Activated CD4-positive, alpha-beta T cell treated with anti-CD3 and anti-CD28 coated beads for 36 hours (primary cell): ENCODE measurements at places on chromosomes 11 and 22. TPM values are rescaled to one million over a fixed set of nuclear protein-coding genes. Genes with fewer than 3 reads are reported as not detected.

Gene FHIP1B
- total RNA-seq, result 17.1 TPM

- no peak for DNase-seq
These were observed 488.1 kb downstream of the NTM start for GRCh38 chr11:131858505-131858904.

DNA sequence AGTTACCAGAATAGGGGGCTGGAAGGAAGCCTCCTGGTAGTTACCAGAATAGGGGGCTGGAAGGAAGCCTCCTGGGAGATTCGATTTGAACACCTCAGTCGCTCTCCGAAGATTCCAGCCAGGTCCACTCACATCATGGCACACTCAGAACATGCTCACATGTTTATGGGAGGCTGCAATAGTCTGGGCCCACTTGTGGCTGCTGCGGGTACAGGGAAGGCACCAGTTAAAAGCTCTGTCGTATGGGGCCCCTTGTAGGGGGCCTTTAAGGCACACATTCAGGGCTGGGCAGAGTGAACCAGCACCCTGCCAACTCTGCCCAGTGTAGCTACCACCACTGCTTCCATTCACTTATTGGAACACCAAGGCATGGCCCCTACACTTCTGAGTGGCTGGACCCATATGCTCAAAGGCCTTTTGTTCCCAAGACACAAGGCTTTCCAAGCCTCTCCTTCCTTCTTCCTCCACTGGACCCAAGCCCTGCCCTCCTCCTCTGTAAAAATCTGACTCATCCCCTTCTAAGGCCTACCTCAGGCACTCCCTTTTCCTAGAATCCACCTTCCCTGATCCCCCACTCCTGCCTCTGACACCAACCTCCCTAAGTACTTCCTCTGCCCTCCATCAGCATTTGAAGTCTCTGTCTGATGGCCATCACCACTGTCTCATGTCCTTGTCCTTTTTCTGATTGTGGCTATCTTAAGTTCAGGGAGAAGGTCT, 28.0 kb downstream of the USP35 start:
- no peak for DNase-seq

DNA sequence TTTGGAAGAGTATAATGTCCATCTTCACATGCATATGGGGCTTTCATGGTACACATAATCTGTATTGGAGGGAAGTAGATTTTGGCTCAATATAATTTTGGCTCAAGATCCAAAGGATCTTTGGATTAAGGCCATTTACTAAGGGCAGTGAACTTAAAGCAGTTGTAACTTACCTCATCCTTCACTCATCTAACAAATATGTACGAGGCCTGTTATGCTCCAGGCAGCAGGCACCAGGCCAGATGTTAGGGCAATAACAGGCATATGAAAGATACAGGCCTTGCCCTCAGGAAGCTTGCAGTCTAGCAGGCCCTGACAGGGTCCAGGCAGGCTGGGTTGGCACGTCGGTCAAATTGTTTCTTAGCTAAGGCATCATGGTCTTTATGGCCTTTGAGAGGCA, 44.6 kb downstream of the LIF start:
- DNase-seq, result no peak

Gene ANKK1
- total RNA-seq, result 0.14 TPM

Gene LUZP2
- not detected for total RNA-seq

Gene OSM
- total RNA-seq, result 17.6 TPM

Gene MALAT1
- 7,016 TPM for total RNA-seq

GRCh38 chr11:10117709-10118351, 176.2 kb downstream of the SBF2 start:
- no peak for DNase-seq

DNA sequence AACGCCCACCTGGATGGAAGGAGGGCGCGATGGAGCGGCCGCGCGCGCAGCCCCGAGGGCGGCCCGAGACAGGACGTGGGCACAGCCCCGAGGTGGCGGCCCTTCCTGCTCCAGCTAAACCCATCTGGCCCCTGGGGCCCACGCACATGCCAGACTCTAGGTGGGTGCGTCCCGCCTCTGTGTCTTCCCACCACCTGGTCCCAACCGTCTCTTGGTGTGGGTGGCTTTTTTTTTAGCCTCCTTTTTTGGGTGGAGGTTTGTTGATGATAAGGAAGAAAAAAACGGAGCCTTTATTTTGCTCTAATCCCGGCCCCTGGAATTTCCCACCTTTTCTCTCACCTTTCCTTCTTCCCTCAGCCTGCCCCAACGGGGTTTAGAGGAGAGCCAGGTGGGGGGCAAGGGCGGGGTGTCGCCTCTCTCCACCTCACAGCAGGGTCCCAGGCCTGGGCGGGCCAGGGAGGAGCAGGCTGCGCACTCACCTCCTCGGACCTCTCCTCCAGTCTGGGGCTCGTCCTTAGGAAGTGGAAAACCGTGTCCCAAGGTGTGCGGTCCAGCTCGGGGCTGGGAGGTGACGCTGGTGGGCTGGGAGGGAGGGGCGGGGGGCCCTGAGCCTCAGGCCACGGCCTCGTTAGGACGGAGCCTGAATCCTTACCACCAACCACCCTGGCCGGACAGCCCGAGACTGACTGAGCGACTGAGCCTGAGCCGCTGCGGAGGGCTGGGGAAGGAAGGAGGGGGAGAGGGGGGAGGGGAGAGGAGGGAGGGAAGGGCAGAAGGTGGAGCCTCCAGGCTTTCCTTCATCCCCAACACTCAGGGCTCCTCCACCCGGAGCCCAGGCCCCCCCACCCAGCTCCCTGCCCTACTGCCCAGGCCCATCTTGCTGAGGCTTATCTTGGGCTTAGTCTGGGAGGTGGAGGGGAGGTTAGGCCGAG, at the start of gene SOX10:
Gene SOX10, minus strand, starts transcription at position 696 of the 932 bp plus-strand sequence. CDS start 771 bp downstream, outside the sequence.
- no peak for DNase-seq

Gene FZD4
- total RNA-seq, result 0.21 TPM

Gene SMIM38
- total RNA-seq, result 0.94 TPM

Gene CHST1
- 0.11 TPM for total RNA-seq

DNA sequence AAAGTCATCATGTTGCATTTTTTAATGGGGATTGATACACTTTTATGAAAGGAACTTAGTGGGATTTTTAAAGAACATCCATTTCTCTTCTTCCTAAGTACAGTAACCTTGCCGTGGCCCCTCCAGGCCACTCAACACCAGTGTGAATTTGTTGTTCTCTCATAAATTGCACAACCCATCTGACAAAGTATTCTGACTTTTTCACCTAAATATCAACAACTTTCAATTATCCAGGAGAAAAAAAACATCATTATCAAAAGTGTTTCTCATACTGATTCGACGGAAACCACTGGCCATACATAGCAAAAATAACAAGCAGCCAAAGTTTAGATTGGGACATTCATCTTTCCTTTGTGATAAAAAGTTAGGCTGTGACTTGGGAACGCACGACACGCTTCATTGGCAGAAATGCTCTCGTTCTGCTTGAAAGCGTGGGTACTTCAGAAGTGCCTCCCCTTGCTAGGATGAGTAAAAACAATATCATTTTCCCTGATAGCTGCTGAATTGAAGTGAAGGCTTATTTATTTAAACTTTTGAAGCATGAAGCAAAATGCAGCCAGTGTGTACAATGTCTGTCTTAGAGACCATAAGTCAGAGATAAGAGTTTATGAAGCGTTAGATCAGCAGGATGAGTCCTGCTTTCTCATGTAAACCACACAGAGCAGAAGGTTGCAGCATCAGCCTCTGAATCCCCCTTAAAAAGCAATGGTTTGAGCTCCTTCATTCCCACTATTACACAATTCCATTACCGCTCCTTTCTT, 20.6 kb upstream of the EIF3M start:
- DNase-seq, result no peak

GRCh38 chr11:4092026-4092425, 2.6 kb upstream of the RRM1 start:
- peak; percentile 34 for DNase-seq

Gene GGTLC3
- total RNA-seq, result not detected

- no peak for DNase-seq
These were observed 23.8 kb downstream of the FADS2 start for GRCh38 chr11:61851900-61852295.

Gene PATE2
- total RNA-seq, result 0.16 TPM

DNA sequence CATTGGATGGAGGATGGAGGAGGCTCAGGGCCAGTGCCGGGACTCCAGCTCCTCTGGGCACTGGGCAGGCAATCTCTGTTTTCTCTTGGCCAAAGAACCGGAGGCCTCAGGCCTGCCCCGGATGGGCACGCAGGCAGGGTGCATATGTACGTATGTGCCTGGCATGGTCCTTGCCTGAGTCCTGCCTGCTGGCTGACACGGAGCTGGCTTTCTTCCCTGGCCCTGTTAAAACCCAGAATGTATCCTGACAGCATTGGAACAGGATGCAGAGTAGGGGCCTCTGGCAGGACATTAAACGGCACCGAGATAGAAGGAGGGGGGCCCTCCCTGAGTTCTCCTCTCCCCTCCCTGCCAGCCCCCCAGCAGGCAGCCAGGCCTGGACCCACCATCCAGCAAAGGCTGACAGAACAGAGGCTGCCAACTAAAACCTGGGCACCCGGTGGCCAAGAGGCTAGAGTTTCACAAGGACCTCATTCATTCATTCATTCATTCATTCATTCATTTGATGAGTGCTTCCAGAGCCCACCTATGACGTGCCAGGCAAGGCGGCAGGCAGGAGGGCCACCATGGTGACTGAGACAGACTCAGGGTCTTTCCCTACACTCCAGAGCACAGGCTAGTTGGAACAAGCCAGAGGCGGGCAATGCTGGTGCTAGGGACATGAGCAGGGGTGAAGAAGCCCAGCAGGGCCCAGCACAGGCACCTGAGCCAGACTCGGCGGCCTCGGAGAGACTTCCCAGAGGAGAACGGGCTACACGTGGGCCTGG, 28.8 kb downstream of the FLRT1 start:
- DNase-seq, result no peak

DNA sequence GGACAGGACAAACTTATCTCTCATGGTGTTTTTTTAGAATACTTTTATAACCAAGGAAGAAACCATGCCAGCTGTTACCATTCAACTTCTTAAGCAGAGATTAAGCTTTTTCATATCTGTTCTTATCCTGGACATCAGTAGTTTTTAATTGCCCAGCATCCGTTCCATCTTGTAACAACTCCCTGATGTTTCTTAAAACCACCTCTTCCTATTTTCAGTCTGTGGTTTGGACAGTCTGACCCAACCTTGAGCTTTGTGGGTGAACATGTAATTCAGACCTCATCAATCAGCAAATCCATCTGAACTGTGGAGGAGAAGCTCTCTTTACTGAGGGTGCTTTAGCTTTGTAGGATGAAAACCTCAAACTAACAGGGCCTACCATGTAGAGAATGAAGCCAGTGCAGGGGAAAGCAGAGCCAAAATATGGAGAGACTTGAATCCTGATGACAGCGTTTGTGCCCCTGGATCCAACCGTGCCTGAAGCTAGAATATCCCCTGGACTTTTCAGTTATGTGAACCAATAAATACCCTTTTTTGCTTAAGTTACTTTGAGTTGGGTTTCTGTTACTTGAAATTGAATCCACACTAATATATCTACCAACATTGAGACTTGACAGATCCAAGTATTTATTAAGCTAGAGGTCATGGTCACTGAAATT, 9.4 kb downstream of the TUG1 start:
- DNase-seq, result no peak

Gene OR51E2
- not detected for total RNA-seq

GRCh38 chr11:108916935-108917334, 252.1 kb downstream of the DDX10 start:
- DNase-seq, result no peak

Gene MRGPRF
- total RNA-seq, result not detected

Gene GGTLC2
- total RNA-seq, result not detected

DNA sequence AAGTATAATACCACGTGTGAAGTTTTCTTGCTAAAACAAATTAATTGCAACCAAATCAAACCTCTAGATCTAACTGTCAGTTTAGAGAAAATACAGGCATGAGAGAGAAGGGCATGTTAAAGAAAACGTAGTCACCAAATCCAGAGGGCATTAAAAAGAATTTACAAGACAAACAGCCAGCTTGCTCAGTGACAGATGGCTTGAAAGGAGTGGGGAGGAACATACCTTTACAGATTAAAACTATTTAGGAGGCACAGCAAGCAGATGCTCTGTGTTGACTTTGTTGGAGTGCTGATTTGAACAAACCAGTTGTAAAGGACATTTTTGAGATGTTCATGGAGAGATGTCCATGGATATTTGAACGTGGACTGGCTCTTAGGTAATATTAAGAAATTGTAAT, 96.9 kb downstream of the ATXN10 start:
- DNase-seq, result no peak

DNA sequence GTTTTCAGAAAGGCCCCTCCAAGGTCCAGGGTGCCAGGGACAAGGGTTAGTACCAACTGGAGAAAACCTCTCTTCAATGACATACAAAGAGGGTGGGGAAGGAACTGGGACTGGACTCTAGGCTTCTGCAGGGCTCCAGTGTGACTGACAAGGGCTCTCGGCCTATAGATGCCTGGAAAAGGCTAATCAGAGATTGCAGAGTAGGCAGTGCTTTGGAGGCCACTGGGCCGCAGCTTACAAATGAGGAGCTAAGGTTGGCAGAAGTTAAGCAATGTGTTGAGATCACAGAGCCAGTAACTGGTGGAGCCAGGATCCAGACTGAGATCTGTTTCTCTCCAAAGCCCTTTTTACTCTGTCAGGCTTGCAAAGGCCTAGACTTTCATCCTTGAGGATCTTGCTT, 7.4 kb upstream of the DGKZ start:
- no peak for DNase-seq

Gene ARRB1
- 21.8 TPM for total RNA-seq

GRCh38 chr11:12061851-12062560, 48.4 kb upstream of the MICAL2 start:
- no peak for DNase-seq

Gene MAPK8IP2
- 0.14 TPM for total RNA-seq

Gene SYT9
- total RNA-seq, result not detected

Gene NDUFS8
- 113 TPM for total RNA-seq

Gene MS4A4A
- total RNA-seq, result not detected

Gene SUSD2
- total RNA-seq, result 0.65 TPM

Gene SCGB1C1
- not detected for total RNA-seq

Gene RFPL2
- total RNA-seq, result not detected

DNA sequence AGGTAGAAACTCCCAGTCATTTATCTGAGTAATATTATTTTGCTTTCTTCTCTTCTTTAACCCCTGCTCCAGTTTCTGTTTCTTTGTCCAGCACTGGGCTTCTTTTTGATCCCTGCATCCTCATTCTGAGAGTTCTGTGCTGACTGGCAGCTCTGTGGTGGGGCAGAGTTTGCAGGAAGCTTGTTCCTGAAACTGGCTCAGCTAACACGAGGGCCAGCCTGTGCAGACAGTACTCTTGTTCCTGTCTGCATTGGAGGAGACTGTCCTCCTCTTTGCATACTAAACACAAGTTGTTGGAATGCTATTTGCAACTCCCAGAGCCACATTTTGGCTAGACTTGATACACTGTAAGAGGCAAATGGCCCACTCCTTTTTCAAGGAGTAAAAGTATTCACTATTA, 93.1 kb upstream of the HORMAD2 start:
- no peak for DNase-seq
